A549 treated with CORT108297 at 1 μM for 4 hours (cell line): ENCODE measurements at places on chromosomes 5 and 9. TPM values are rescaled to one million over a fixed set of nuclear protein-coding genes. Genes with fewer than 3 reads are reported as not detected.

PPP2R2B gene
- total RNA-seq = 0.06 to 0.24 TPM (median 0.14 TPM) in 5 replicates

ENTPD2 gene
- total RNA-seq = 0.63 to 1.4 TPM (median 0.95 TPM) in 5 replicates

SLC6A19 gene
- total RNA-seq = 0.01 to 0.03 TPM (median 0.01 TPM) in 3 of 5 replicates, not detected in the others

BSPRY gene
- 0.08 to 0.12 TPM (median 0.09 TPM) in 3 of 5 replicates, not detected in the others for total RNA-seq

PRRX2 gene
- total RNA-seq = 3.5 to 8.8 TPM (median 7.8 TPM) in 5 replicates

RETREG1 gene
- total RNA-seq = 1.9 to 3.8 TPM (median 2.8 TPM) in 5 replicates

STPG3 gene
- total RNA-seq = 0.07 TPM in 1 of 5 replicates, not detected in the others

PCDHB11 gene
- 0.05 to 0.11 TPM (median 0.07 TPM) in 5 replicates for total RNA-seq

CLIC3 gene
- total RNA-seq = 2.7 to 4.5 TPM (median 3.8 TPM) in 5 replicates

PCDHGC4 gene
- total RNA-seq = 0.01 to 0.05 TPM (median 0.03 TPM) in 3 of 5 replicates, not detected in the others

TMEM38B gene
- 14.7 to 17.3 TPM (median 16.6 TPM) in 5 replicates for total RNA-seq

MYOT gene
- total RNA-seq = not detected in 5 replicates

NR6A1 gene
- 1.2 to 1.8 TPM (median 1.7 TPM) in 5 replicates for total RNA-seq

FOXD4 gene
- total RNA-seq = 0.25 to 0.82 TPM (median 0.44 TPM) in 5 replicates

OLFM1 gene
- total RNA-seq = 9.5 to 11.5 TPM (median 10.4 TPM) in 5 replicates

IFNA2 gene
- not detected in 5 replicates for total RNA-seq

NTRK2 gene
- total RNA-seq = 0.02 to 0.05 TPM (median 0.03 TPM) in 5 replicates

TRIM36 gene
- total RNA-seq = 1.5 to 2.2 TPM (median 2.0 TPM) in 5 replicates

KDM4C gene
- total RNA-seq = 8.0 to 11.7 TPM (median 9.1 TPM) in 5 replicates

ZNG1C gene
- 54.5 to 97.1 TPM (median 71.7 TPM) in 5 replicates for total RNA-seq

TOMM5 gene
- total RNA-seq = 296 to 357 TPM (median 336 TPM) in 5 replicates

NUTM2F gene
- not detected in 5 replicates for total RNA-seq

GABRP gene
- total RNA-seq = not detected in 5 replicates

COL15A1 gene
- 0.39 to 0.80 TPM (median 0.51 TPM) in 5 replicates for total RNA-seq
